ENCODE measurements at places on chromosomes 3 and 15. TPM values are rescaled to one million over a fixed set of nuclear protein-coding genes. Genes with fewer than 3 reads are reported as not detected.

GRCh38 chr15:101459579-101460300 is 29.8 kb downstream of the PCSK6 start:
- no peak for DNase-seq

- DNase-seq = no peak
These were observed 86.6 kb downstream of the GPR156 start for GRCh38 chr3:120198305-120198878.

- DNase-seq = no peak
These were observed 189.2 kb upstream of the THRB start for GRCh38 chr3:24683633-24684384.

DNA sequence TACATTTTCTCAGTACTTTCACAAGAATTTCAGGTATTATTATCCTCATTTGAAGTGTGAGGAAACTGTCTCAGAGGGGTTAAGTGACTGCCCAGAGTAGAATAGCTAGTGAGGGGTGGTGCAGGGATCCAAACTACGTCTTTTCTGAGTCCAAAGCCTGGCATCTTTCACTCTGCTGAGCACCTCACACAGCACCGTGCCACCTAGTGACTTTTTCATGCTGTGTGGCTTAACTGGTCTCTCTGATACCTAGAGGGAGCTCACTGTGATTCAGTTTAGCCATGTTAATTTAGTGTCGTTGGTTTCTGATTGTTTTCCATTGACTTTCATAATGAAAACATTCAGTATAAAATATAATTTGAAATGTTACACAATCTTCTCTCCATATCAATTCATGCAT is 91.4 kb upstream of the NLGN1 start:
- no peak for DNase-seq

The C3orf80 gene
- 1.5 TPM for total RNA-seq

DNA sequence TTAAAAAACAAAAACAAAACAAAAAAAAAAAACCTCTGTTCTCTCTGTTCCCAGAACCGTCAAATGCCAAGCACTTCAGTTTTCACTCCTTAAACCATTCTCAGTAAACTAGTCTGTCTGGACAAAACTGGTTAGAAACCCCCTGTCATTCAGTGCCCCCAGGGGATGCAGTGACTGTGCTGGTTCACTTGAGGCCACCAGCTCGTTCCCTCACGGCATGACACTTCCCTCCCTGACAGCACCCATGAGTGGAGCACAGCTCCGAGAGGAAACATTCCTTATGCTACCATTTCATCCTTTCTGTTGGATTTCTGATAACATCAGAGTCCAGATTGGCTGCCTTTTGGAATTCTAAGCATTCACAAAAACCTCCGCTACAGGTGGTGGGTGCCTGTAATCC is 244.0 kb upstream of the TPM1 start:
- no peak for DNase-seq

DNA sequence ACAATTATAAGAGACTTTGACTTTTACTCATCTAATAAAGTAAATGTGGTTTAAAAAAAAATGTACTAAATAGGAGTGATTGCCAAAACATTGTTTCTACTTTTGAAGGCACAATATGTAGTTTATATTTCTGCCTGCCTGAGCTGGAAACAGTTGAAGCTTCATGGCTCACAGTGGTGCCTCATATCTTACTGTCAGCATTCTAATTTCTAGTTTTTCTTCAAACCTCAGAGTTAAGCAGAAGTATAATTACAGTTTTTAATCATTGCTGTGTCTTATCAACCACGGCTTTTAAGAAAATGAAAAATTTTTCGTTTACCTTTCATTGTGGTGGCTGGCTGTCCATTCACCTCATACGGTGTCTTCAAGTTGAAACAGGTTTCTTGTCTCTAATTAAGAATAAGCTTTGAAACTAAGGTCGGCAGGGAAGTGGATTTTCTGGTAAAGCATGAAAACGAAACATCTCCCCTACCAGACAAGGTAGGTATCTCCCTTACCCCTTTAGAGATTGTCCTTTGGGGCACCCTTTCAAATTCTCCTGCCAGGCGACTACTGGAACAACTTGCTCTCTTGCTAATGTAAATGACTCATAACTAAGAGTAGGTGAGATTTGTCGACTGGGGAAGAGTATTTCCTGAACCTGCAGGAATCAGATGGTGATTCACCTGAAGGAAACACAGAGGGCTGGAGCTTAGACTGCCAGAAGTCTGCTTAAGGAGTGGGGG is at the start of gene GPR87:
Gene GPR87 (minus strand): TSS at position 554 of the 725 bp plus-strand sequence. CDS start 16,720 bp downstream, outside the sequence.
- no peak for DNase-seq

- no peak for DNase-seq
These were observed 145.8 kb downstream of the CBLB start for GRCh38 chr3:105722943-105723556.

The CHRFAM7A gene
- total RNA-seq = 1.4 TPM
